ENCODE measurements at places on chromosomes 16 and 17.

DNA sequence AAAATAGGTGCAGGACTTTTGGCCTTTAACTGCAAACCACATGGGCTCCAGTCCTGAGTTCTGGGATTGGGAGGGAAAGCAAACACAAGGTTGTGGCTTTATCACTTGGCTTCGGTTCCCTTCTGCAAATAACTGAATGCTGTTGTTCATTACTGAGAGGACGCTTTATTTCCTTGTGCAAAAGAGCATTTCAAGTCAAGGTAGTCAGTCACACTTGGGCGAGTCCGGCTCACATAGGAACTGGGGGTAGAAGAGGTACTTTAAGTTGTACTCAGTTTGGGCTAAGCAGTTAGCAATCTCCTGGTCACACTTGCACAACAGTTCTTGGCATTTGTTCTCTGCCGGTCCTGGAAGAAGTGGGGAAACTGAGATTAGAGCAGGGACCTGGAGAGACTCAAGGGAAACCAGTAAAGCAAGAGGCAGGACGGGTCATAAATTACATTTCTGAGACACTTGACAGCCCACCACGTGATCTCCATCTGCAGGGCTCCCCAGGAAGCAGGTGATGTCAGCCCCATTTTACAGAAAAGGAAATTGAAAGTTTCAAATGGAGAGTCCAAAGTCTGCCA, 21.6 kb downstream of the PLA2G10 start:
- DNase-seq, result no peak

DNA sequence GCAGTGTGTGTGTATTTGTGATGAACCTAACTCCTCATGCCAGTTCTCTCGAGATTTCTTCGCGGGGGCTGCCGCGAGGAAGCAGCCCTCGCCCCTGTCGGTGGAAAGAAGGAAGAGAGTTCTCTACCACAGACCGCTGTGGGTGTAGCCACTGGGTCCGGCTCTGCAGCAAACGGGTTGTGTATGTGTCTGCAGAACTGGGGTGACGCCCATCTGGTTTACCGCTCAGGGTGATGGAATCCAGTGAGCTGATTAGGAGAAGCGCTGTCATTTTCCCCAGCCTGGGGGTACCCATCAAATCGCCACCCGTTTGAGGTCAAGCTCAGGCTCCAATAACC, 7.7 kb downstream of the CORO6 start:
- peak; percentile 91 for DNase-seq

- DNase-seq, result peak; percentile 11
Observed at GRCh38 chr17:83185023-83186002, 105.9 kb downstream of the METRNL start.

DNA sequence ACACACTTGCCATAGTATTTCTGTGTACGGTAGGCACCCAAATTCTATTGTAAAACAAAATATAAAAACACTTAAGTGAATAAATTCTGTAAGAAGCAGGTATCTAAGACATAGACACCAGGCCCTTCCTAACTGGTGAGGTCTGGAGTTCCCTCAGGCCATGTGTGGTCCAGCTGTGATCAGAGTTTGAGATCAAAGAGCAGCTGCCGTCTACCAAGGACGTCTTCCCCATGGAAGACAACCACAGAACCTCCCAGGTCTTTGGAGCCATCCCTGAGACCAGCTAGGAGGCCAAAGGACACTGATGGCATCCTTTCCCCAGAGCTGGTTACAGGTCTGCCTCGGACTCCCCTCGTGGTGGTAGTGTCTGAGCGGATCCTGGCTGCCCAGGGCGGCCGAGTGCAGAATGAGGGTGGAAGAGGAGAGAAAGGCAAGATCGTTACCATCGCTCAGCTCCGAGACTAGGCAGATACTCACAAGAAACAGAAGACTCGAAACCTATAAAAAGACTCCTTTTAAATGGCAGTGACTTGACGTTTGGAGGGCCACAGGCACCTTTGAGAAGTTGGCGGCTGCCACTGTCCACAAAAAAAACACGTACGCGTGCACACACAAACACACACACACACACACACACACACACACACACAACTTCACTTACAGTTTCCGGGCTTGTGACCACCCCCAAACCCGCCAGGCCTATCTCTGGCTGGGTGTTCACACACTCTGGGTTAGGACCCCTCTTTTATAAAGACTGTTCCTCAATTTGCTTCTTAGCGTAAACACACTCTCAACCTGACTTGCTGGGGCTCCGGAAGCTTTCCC, 7.5 kb downstream of the TIMP2 start:
- no peak for DNase-seq

- no peak for DNase-seq
Observed at GRCh38 chr16:10936272-10936984, 5.8 kb downstream of the DEXI start.

- no peak for DNase-seq
Observed at GRCh38 chr17:60766778-60767190, 89.1 kb downstream of the BCAS3 start.

DNA sequence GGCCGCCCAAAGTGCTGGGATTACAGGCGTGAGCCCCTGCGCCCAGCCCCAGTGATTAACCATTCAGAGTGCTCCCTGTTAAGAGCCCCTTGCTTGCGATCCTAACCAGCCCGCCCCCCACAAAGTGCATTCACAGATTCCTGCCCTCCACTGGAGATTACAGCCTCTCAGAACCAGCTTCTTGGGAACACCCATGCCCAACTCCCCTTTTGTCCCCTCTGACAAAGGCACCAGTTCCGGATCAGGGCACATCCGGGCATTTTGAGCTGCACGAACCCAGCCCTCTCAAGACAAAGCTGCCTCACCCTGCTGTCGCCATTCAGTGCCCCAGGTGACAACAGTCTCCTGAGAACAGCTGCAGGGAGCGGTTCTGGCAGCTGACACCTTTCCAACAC, 848 bp upstream of the KRT19 start:
- DNase-seq, result no peak

DNA sequence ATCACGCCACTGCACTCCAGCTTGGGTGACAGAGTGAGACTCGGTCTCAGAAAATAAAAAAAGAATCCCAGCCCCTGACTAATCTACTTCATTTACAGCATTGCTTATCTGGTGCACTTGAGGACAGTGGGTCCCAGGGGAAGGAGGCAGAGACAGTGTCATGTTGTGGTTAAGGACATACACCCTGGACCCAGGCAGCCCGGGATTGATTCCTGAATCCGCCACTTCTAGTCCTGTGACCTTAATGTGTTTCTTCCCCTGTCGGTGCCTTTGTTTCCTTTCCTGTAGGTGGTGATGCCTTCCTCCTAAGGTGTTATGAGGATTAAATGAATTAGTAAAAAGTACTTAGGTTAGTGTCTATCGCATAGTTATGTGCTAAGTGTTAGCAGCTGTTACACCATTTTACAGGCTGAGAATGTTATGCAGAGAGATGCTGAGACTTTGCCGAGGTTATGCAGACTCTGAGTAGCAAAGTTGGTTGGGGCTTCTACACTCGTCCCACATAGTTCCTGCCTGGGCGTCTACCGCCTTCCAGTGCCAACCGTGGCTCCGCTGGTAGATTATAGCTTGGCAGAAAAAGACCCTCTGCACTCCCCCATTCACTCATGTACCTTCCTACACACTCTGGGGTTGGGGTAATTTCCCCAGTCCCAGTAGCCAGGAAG, 74.8 kb downstream of the RAB11FIP4 start:
- no peak for DNase-seq

DNA sequence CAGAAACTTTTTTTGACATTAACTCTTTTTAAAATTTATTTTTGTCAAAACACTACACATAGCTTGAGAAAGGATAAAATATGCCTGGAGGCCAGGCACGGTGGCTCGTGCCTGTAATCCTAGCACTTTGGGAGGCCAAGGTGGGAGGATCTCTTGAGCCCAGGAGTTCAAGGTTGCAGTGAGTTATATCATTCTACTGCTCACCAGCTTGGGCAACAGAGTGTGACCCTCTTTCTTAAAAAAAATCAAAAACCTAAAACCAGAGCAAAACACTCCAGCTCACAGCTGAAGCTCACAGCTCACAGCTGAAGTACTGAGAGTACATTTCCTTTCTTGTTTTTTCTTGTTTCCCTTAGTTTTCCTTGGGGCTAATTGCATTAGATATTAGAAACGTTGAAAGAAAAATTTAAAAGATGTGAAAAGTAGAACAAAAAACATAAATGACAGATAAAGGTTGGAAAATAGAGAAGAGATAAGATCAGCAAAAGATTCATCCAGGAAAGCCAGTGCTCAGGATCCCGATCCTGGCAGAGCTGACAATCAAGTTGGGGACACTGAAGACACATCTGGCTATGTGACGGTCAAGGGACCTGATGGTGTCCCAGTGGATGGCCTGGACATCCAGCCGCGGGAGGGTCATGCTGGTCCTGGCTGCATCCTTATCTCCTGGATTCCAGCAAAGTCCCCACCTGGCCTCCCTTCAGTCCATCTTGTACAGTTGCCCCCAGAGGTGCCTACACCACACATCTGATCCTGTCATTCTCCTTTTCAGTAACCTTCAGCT, 9.8 kb downstream of the CHST6 start:
- DNase-seq, result no peak

GRCh38 chr17:5248821-5249479, 14.3 kb upstream of the SCIMP start:
- DNase-seq, result no peak

DNA sequence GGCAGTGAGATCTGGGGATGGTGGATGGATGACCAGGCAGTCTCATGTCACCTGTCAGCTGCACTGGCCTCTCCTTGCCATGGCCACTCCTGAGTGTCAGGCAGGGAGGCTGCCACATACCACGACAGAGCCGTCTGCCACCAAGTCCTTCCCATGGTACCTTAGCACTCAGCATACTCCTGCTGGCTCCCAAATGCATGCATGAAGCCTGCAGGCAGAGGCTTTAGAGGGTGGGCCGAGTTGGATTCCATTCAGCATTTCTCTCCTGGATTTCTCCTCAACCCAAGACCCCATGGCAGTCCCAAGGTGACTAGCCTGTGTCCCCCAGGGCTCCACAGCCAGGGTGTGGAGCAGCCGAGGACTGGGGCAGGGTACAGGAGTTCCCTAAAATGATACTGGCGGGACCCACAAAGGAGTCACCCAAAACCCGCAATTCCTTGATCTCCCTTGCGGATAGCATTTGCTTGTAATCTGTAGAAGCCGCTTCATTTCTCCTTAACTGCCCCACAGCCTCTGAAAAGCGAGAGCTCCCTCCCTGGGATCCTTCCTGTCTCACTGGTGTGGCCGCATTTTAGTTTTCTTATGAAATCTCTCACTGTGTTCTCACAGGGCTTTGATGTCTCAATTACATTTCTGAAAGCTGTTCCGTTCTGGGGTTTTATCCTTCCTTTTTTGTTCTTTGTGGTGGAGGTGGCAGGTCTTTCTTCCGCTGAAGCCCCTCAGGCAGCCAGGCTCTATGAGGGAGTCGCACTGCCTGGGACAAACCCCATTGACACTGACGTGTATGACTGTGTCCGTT, 141.4 kb downstream of the SOCS1 start:
- no peak for DNase-seq

GRCh38 chr17:72600934-72601333, 480.1 kb downstream of the SOX9 start:
- no peak for DNase-seq

- no peak for DNase-seq
Observed at GRCh38 chr16:74438492-74438979, 17.3 kb upstream of the CLEC18B start.

DNA sequence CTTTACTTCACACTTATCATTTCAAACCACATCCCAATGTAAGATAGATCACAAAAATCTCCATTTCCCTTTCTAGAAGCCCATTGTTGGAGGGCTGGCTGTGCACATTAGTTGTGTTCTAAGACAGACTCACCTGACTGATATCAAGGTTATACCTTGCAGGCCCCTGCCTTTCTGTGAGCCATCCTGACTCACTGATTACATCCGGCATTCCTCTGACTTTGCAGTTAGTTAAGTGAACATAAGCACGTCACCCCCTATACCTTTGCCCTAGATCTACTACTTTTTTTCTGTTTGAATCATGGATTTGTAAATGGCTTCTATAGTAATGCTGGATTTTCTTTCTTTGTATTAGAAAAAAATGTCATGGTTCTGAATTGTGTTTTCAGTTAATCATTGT, 78.3 kb downstream of the TANGO6 start:
- no peak for DNase-seq

- DNase-seq, result no peak
Observed at GRCh38 chr16:29148131-29148691, 163.4 kb downstream of the LAT start.

GRCh38 chr16:58128711-58129096, 477 bp downstream of the CFAP20 start:
- DNase-seq, result no peak

GRCh38 chr16:3825940-3826339, 54.6 kb downstream of the CREBBP start:
- no peak for DNase-seq

GRCh38 chr17:50967795-50968194, 101.6 kb upstream of the TOB1 start:
- DNase-seq, result no peak

- DNase-seq, result no peak
Observed at GRCh38 chr16:86048882-86049585, 150.1 kb downstream of the IRF8 start.

- no peak for DNase-seq
Observed at GRCh38 chr16:3461151-3461550, 17.7 kb downstream of the NAA60 start.

DNA sequence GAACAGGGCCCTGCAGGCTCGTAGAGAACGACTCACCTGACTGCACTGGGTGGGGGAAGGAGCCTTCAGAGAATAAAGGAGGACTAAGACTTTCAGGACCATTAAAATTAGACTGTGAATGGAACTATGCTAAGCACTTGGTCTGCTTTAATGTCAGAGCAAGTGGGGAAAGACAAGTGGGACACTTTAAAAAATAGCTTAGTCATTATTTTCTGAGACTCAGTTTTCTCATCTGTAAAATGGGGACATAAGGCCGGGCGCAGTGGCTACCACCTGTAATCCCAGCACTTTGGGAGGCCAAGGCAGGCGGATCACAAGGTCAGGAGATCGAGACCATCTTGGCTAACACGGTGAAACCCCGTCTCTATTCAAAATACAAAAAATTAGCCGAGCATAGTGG, 19.3 kb upstream of the BCO1 start:
- no peak for DNase-seq

DNA sequence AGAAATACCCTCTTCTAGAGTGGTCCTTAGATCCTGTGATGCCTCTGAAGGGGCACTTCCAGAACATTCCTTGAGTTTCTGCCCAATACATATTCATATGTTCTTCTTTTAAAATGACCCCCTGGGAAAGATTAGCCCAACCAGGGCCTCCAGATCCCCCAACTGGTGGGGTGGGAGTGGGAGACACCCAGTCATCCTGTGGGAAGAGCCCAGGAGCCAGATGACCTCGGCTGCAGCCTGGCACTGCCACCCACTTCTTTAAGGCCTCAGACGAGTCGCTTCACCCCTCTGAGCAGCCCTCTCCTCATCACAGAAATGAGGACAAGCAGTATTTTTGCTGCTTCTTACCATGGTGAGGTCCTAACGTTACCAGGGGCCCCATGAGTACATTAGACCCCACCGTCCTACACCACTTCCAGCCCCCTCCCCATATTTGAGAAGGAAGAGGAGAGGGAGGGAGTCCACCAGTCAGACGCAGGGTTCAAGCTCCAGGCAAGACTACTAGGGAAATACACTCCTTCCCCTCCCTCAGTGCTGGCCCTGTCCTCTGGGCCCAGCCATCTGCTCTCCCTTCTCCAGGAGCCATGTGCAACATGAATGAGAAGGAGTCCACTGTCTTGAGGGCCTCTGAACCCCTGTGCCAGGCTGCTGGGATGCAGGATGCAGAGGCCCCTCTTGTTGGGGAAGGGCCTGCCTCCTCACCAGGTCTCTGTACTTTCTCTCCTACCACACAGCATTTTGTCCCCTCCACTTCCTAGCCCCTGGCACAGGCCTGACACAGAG, 11.8 kb downstream of the MPO start:
- DNase-seq, result no peak

- no peak for DNase-seq
Observed at GRCh38 chr17:42541041-42541833, 5.2 kb downstream of the NAGLU start.

All from lower leg skin (tissue), 4 donors.